ENCODE measurements at places on chromosomes 13 and 19.

GRCh38 chr19:52095172-52096014 is at the start of gene ZNF841:
Gene ZNF841, minus strand, starts transcription at chr19:52095765. Its CDS starts 10,964 bp downstream, at chr19:52084801.
- peak; percentile 84 for DNase-seq

DNA sequence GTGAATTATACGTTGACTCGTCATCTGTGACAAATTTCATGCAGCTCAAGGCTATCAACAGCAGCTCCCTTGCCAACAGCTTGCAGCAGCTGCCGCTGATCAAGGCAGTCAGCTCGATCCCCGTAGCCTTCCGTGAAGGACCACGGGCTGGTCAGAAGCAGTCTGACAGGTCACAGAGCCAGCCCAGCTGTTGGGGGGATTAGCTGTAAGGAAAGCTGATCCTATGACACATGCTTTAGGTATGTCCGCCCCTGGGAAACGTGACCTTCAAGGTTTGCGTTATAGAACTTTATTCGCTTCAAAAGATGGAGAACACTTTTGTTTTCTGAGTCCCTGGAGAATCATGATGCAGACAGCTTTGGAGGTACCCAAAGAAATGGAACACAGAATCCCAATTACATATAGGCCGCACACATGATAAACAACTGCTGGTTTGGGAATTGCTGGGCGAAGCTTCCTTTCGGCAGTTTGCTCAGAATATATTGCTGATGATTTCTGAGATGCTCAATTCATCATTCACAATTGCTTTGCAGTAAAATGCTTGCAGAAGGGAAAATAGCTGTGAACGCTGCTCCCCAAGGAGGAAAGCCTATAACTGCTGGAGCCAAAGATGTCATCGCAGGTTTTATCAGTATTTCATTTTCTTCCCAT is 62.6 kb upstream of the USP29 start:
- no peak for DNase-seq

GRCh38 chr13:77752512-77753069 is 55.1 kb downstream of the SLAIN1 start:
- DNase-seq = no peak

- no peak for DNase-seq
Observed at GRCh38 chr13:97460004-97460775, 26.2 kb downstream of the RAP2A start.

DNA sequence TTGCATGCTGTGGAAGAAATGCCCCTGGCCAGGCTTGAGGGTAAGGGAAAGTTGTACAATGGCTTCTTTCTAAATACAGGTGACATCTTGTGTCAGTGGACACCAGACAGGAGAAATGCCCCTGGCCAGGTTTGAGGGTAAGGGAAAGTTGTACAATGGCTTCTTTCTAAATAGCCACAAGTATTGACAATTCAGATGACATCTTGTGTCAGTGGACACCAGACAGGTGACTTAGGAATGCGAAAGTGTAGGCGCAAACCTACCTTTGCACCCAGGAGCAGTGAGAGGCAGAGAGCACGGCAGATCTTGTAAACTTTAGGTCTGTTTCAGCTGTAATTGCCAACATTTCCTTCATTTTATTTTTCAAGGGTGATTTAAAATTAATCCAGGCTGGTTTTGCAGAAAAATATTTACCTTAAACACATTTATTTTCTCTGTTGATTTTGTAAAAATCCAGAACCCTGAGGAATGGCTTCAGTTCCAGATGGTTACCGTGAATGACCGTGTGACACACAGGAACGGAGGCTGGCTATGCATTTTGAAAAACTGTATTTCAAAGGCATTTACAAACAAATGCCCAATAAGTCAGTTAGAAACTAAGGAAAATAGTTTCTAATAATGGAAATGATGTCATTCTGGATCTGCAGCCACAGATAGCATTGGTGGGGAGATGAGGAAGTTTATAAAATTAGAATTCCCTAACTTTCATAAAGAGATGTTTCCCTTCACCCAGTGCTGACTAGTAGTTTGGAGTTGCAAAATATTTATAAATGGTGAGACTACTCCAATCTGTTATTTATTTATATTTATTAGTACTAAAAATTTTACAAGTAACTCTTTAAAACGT is 34.9 kb downstream of the TNFSF13B start:
- no peak for DNase-seq

- DNase-seq = no peak
Observed at GRCh38 chr13:49594576-49594975, 9.2 kb upstream of the RCBTB1 start.

- DNase-seq = peak; percentile 14
Observed at GRCh38 chr13:33487575-33488243, 202.2 kb upstream of the STARD13 start.

GRCh38 chr13:92362717-92363116 is 863.9 kb upstream of the GPC6 start:
- DNase-seq = no peak

- no peak for DNase-seq
Observed at GRCh38 chr19:7692417-7693088, 9.4 kb downstream of the FCER2 start.

DNA sequence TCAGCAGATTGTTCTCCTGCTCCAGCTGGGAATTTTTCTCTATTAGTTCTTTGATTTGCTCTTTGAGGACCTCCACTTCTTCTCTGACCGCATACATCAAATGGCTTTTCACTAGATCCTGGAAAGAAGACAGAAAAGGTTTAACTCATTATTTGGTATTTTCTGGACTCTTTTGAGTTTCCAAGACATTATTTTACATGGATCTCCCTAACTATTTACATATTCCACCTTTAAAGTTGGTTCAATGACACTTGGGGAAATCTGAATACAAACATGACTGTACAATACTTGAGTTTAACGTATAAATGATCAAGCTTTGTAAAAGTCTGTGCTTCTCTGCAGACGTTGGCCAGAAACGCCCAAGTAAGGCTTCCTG is 61.1 kb downstream of the SERP2 start:
- DNase-seq = no peak

- DNase-seq = no peak
Observed at GRCh38 chr13:46739447-46740098, 57.4 kb downstream of the ESD start.

- no peak for DNase-seq
Observed at GRCh38 chr19:47661161-47661560, 52.1 kb upstream of the EHD2 start.

GRCh38 chr19:47790398-47790814 is 11.9 kb downstream of the SELENOW start:
- no peak for DNase-seq

DNA sequence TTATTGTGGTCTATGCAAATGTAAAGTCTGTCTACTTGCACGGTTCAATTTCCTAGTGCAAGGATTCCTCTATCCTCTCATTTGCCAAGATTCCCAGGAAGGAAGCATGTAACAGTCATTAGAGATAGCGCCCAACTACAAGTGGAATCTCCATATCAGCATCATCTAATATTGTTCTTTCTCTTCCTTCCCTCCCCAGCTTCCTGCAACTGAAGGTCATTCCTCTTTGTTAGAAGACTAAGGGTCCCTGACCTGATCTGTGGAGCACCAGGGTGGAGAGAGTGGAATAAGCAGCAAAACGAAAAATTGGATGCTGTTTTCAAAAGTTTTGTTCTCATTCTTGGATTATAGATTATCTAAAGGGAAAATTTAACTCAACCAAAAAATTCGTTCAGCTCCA is 714.0 kb downstream of the DIAPH3 start:
- DNase-seq = no peak

GRCh38 chr13:112576191-112576590 is 11.8 kb downstream of the TUBGCP3 start:
- no peak for DNase-seq

GRCh38 chr13:77521194-77521593 is 14.3 kb upstream of the SCEL start:
- no peak for DNase-seq

GRCh38 chr13:110431425-110432294 is 124.6 kb downstream of the COL4A2 start:
- no peak for DNase-seq

GRCh38 chr19:56105090-56105701 is 15.9 kb downstream of the ZNF787 start:
- peak; percentile 31 for DNase-seq

DNA sequence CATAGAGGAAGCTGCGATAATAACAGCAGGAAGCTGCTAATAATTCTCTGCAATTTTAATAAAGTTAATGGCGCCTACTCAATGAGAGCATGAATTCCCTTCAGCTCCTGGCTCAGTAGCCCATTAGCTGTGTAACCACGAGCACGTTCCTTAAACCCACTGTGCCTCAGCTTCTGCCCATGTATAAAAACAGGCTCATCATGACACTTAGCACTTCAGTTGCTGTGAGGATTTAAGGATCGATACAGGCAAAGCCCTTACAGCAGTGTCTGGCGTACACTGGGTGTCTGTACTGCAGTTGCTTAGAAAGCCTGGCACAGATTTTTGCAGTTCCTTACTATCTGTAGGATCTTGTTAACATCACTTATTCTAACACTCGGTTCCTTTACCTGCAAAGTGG is 673.4 kb upstream of the ARGLU1 start:
- DNase-seq = no peak

- DNase-seq = no peak
Observed at GRCh38 chr19:54473071-54473891, at the start of gene CDC42EP5. Gene CDC42EP5, minus strand, starts transcription at chr19:54473296. Its CDS starts 7,749 bp downstream, at chr19:54465547.

DNA sequence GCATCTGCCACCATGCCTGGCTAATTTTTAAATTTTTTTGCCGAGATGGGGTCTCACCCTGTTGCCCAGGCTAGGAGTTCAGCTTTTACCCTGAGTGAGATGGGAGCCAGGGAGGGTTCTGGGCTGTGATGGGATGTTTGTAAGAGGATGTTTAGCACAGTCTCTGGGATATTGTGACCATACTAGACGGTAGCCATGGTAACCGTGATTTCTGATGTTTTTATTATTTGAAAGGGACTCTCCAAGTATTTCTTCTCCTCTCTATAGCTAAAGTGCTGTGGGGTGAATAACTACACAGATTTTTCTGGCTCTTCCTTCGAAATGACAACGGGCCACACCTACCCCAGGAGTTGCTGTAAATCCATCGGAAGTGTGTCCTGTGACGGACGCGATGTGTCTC is 10.4 kb downstream of the TSPAN16 start:
- no peak for DNase-seq

GRCh38 chr13:30038884-30039283 is 188.5 kb upstream of the UBL3 start:
- DNase-seq = no peak

- DNase-seq = no peak
Observed at GRCh38 chr19:58372311-58373133, 8.3 kb downstream of the ZNF837 start.
